ENCODE measurements at places on chromosomes 13 and 19.
A peak's percentile ranks its signal among the peaks of the same experiment; 100 is the strongest.

GRCh38 chr19:7382694-7383093, 34.0 kb downstream of the ARHGEF18 start:
- no peak for DNase-seq

DNA sequence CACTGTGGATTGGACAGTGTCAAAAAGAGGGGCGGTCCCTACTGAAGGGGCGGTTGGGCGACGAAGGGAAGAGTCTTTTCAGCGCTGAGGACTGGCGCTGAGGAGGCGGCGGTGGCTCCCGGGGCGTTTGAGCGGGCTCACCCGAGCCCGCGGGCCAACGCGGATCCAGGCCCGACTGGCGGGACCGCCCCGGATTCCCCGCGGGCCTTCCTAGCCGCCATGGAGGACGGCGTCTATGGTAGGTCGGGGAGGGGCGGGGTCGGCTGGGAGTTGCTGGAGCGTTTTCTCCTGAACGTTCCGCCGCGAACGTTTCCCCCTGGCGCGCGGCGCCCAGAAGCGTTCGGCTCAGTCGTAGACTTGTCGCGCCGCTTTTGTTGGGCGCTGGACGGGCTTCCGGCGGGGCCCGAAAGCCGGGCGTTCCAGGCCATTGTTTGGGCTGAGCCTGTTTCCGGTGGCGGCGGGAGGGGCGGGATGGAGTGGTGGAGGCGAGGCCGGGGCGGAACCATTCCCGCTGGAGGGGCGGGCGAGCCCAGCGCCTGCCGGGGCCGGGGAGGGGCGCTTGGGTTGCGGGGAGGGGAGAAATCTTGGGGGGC, at the start of gene CYTH2:
CYTH2 (plus strand) TSS at position 81 of the 593 bp plus-strand sequence; CDS start at position 220, 139 bp downstream.
- DNase-seq: no peak

- no peak for DNase-seq
Observed at GRCh38 chr13:97067017-97067895, 73.0 kb upstream of the OXGR1 start.

- no peak for DNase-seq
Observed at GRCh38 chr13:38979891-38980749, 10.5 kb downstream of the STOML3 start.

DNA sequence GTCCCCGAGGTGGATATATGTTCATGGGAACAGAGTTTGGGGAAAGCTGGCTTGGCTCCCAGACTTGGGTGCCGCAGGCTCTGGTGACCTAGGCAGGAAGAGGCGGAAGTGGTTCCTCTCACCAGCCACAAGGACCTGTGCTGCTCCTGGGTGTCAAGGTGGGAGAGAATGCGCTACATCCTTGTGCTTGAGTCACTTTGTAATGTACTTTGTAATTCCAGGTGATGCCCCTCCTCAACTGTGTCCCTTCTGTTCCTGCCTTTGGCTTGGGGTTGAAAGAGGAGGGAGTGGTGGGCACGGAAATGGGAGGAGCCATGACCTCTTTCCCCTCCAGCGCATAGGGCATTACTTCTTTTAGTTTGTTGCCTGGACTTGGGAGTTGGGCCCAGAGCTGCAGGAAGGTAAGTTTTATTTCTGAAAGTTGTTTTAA, 10.9 kb downstream of the GARRE1 start:
- no peak for DNase-seq

DNA sequence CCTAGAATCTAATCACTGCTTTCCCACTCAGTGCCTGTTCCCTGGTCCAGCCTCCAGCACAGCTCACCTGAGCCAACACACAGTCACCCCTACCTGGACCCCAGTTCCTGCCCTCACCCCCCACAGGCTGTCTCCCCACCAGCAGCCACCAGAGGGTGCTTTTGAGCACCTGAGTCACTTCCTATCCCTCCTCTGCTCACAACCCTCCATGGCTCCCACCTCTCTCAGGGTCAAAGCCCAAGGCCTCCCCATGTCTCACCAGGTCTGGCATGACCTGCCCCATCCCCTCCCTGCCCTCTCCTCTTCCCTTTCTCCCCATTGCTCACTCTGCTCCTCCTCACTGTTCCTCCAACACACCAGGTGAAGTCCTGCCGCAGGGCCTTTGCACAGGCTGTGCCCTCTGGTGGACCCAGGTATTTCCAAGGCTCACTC, 7.1 kb upstream of the DPP9 start:
- no peak for DNase-seq

DNA sequence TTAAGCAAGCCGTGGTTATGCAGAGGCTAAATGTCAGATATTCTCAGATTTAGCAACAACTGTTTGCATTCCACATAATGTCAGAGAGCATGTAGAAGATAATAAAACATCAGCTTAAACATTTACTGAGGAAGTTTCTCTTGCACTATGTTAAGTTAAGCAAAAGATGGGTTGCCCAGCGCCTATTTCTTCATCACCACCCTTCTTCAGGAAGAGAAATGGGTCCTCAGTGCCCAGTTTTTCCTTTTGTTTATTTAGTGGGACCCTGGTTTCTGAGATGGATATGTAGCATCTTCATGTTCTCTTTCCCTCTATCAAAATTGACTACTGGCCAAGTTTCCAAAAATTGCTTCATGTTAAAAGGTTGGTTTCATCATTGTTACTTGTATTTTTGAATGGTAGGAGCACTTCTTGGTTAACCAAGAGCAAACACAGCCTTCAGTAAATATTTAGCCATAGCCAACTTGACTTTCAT, 356.8 kb downstream of the RFC3 start:
- DNase-seq: no peak

DNA sequence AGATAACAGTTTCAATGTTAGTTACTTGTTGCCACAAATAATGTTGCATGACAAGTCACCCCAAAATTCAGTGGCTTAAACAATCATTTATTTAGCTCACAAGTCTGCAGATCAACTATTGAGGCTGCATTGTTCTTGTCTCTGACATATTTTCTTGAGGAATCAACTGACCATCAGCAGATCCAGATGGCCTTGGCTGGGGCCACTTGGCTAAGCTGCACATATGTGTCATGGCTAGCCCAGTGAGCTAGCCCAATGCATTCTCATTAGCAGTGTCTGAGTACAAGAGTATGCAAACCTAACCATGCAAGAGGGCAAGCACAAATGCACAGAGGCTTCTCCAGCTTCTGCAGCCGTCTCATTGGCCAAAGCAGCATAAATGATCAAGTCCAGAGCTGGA, 180.4 kb downstream of the DNAJC15 start:
- no peak for DNase-seq

DNA sequence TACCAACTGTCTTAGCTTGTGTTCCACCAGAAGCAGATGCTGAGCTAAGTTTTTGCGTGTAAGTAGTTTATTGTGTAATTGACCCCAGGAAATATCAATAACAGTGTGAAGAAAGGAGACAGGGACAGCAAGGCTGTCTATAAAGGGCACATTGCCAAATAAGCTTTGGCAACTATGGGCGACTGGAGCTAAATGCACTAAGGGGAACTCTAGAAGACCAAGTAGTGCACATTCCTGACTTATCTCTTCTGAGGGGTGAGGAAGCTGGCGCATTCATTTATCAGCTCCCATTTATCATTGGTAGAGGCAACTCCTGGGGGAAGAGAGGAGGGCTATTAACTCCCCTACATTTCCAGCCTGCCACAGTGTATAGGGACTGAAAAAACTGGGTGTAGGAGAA, 135.0 kb downstream of the DLEU7 start:
- no peak for DNase-seq

- DNase-seq: no peak
Observed at GRCh38 chr19:38676023-38676877, 28.8 kb downstream of the ACTN4 start.

- DNase-seq: no peak
Observed at GRCh38 chr13:22497991-22498780, 682.6 kb upstream of the SGCG start.

GRCh38 chr13:41130356-41130755, 2.2 kb downstream of the KBTBD6 start:
- DNase-seq: no peak

- no peak for DNase-seq
Observed at GRCh38 chr13:113604186-113604585, 19.6 kb downstream of the TFDP1 start.

- no peak for DNase-seq
Observed at GRCh38 chr19:52094526-52095130, 937 bp downstream of the ZNF841 start.

DNA sequence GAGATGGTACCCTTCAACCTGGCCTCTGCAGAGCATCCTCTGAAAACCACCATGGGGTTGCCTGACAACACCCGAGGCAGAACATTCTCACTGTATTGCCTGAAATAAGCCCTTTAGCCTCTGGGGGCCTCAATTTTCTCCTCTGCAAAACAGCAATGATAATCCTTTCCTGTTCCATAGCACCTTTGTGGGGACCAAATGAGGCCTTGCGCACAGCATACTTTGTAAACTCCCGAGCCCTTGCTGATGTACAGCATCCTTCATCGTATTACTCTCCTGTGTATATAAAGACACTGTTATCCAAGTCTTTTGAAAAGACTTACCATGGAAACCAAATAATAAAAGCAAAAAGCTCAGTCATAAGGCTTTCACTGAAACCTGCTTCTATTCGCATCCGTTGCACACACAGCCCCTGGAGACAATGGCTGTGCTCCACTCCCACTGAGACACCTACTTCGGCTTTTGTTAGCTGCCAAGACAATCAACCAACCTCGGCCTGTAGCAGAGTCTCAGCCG, 276.0 kb downstream of the FOXO1 start:
- DNase-seq: no peak

GRCh38 chr19:49514151-49514550, 1.7 kb downstream of the FCGRT start:
- no peak for DNase-seq

DNA sequence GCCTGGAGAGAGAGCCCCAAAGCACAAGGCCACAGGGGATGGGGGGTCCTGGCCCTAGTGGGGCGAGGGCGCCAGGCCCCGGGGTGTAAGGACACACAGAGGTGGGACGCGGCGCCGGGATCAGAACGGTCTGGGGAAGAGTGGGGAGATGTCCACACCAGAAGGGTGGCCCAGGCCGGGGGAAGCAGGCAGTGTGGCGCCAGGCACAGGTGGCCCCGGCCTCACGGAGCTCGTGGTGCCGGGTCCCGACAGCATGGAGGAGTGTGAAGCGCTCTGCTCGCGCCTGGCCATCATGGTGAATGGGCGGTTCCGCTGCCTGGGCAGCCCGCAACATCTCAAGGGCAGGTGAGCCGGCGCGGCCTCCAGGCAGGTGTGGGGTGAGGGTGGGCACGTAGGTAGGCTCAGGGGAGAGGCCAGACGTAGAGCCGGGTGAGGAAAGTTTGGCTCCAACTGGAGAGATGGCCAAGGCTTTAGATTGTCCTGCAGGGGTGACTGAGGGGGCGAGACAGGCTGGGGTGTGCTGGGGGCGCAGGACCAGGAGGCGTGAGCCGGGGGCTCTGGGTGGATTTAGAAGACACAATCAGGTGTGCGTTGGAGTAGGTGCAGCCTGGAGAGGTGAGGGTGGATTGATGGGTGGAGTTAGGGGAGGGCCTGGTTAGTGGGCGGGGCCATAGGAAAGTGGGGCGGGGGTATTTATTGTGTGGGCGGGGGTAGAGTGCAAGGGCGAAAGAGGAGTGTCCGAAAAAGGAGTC, 2.9 kb upstream of the ARHGAP45 start:
- no peak for DNase-seq

DNA sequence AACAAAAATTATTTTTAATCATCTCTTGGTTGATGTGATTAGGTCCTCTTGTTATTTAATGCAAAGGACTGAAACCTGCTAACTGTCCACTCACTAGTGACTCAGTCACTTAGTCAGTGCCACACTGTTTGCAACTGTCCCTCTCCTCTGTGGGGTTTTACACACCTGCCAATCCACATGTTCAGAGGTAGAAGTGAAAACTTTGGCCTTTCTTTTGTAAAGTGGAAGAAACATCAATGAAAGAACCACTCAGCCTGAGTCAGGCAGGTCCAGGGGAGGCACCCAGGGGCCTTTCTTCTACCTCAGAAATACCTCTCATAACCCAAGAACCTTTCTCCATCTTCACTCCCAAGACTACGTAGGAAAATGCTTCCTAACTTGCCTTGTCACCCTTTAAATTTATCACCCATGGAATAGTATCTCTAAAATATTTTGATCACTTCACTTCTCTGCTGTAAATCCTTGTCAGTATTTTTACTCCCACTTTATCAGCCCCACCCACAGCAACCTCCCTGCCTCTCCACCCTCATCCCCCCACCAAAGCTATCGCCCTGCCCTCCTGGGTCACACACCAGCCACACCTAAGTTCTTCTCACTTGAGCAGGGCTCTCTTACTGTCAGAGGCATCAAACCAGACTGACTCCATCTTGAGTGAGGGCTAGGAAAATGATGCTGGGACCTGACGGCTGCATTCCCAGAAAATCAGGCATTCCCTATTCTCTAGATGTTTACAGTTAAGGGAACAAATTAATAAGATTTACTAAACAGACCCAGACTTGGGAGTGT, 29.6 kb upstream of the EEF1AKMT1 start:
- no peak for DNase-seq

- no peak for DNase-seq
Observed at GRCh38 chr13:71798707-71799106, 68.3 kb downstream of the DACH1 start.

- DNase-seq: no peak
Observed at GRCh38 chr19:3008994-3009393, 20.1 kb downstream of the TLE2 start.

GRCh38 chr19:41449079-41449864, 6.3 kb downstream of the ERICH4 start:
- peak; percentile 53 for DNase-seq

- DNase-seq: no peak
Observed at GRCh38 chr13:31286930-31287329, 87.2 kb downstream of the B3GLCT start.

GRCh38 chr13:26727633-26728032, 33.0 kb downstream of the GPR12 start:
- DNase-seq: no peak

GRCh38 chr19:11345122-11345803, 805 bp downstream of the TMEM205 start:
- no peak for DNase-seq

GRCh38 chr19:54875506-54875905, 1.5 kb downstream of the FCAR start:
- DNase-seq: no peak

GRCh38 chr13:44347949-44348348, 25.7 kb upstream of the SERP2 start:
- DNase-seq: no peak

- DNase-seq: no peak
Observed at GRCh38 chr13:46278474-46278873, 66.7 kb downstream of the LRRC63 start.

DNA sequence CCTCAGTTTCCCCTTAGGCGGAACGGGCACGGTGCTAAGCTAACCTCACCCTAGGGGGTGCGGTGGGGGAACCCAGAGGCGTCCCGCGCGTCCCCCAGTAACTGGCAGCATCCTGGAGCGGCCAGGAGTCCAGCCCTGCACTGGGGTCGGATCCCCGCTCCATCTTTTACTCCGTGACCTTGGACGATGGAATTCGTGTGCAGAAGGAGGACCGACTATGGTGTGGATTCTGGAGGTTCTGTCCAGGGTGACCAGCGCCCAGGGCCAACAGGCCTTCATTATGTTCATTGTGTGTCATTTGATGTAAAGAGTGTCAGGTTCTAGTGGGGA, 630 bp downstream of the SPPL2B start:
- DNase-seq: no peak

DNA sequence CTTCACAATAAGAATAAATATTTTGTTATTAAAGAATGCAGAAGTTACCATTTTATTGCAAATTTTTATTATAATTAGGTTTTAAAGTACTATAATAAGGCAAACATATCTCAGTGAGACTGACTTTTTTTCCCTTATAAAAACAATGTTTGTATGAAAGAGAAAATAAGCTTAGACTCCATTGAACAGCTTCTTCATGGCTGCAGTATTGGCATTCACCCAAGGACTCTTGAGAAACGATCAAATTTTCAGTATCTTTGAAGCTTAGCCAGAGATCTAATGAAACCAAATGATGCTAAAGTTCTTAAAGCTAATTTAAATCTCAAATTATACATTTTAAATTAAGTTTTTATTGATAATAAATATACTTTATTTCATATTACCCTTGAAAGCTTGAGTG, 128.3 kb downstream of the GGACT start:
- no peak for DNase-seq
